ENCODE measurements at places on chromosomes 3 and 15.

GRCh38 chr15:90188914-90189748 is 12.0 kb upstream of the SEMA4B start:
- no peak for DNase-seq

- DNase-seq: no peak
Measured at GRCh38 chr15:44500555-44500954, 36.4 kb upstream of the EIF3J start.

DNA sequence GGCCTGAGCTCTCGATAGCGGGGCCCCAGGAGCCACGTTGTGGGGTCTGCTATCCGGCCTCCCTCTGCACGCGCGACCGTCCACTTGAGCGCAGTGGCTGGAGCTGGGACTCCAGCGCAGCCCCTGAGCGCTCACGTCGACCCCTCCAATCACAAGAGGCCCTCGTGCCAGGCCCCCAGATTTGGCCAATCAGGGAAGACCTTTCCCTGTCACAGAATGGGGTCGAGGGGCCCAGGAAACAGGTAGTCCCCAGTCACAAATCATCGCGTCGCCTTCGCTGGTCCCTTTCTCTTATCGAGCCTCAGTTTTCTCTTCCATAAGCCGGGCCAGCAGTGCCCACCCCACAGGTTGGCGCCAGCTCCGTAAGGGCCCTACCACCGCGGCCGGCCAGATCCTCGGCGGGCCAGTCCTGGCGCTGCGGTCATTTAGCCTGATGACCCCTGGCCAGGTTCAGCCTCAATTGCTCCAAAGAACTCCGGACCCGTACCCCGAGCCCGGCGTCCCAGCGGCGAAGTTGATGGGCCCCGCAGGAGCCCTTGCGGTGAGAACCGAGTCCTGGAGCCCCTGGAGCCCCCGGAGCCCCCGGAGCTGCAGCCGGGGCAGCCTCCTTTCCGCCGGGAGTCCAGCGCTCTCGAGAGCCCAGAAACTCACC is 435 bp downstream of the ALDH1L1 start:
- DNase-seq: no peak

DNA sequence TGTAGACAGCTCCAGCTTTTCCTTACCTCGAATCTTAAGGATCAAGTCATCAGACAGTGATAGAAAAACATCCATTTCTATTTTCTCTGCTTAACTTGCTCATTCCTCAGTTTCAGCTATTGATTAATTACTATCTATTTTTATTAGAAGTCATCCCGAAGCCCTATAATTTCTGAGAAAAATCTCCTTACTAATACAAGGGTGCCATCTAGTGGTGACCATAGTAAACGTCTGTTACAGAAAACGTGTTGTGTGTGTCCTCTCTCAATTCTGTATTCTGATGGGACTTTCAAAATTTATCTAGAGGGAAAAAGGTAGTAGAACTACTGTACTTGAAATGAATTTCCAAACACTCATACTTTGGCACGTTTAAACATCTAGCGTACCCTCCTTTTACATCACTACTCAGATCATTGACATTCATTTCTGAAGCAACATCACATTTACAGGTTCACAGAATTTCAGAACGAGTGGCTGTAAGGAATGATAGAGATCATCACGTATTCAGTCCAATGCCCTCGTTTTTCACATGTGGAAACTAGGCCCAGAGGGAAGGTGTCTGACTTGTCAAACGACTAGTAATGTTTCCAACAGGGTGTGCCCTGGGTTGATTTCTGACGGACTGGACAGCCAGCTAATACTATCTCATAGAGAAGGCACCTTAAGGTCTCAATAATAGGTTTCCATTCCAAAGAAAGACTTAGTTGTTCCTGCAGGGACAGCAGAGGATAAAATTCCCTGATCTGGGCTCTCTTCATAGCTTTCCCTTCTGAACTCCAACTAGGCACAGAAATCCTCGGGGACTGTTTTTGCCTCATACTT is 25.6 kb downstream of the HACD2 start:
- no peak for DNase-seq

GRCh38 chr3:138469874-138470273 is 35.5 kb downstream of the ESYT3 start:
- no peak for DNase-seq

- no peak for DNase-seq
Measured at GRCh38 chr3:191355406-191355805, 25.1 kb upstream of the UTS2B start.

DNA sequence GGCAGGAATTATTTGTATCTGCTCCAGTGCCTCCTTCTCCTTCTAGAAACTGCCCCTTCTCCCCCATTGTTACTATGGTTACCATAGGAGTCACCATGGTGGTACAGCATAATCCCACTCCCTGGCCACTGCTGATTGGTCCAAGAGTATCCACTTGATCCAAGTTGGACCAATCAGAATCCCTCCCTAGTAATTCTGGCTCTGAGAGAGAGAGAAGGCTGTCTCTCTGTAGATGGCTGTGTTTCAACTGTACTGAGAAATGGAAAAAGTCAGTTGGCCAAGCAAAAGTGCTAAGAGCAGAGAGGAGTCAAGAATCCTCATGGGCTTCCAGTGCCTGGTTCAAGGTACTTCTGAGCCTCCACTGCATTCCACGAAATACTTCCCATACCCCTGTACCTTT is 120.6 kb upstream of the SPATA12 start:
- no peak for DNase-seq

DNA sequence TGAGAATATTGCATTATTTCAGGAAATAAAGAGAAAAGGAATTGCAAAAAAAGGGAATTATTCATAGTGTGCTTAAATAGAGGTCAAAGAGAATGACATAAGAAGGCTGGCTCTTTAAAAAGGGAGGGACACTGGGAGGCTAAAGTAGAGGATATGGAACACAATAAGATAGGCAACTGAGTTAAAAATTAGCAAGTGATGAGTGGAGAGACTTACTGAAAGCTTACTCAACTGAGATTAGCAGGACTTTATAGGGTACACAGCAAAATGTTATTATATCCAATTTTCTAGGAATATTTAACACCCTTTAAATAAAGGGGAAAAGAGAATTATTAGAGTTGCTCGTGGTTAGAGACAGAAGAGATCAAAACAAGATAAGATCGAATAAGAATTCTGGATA is 375.2 kb downstream of the LSAMP start:
- DNase-seq: no peak

DNA sequence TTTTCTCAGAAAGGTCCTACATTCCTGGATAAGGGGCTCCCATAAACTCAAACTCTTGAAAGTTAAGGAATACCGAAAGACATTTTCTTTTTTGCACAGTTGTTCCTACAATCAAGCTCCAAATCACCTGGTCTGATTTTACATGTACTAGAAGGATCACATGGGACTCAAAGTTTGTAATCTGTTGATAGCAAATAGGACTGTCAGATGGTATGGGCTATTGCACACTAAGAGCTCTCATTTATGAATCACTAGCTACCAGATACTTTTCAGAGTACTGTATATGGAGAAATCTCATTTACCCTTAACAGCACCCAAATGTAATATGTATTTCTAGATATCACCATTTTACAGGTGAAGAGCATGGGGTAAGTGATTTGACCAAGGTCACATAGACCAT is 49.5 kb upstream of the CMSS1 start:
- no peak for DNase-seq

GRCh38 chr3:98827221-98827920 is 64.2 kb downstream of the ST3GAL6 start:
- no peak for DNase-seq

- no peak for DNase-seq
Measured at GRCh38 chr3:69197455-69197854, 75.1 kb upstream of the LMOD3 start.

GRCh38 chr15:42632105-42632675 is 56.8 kb downstream of the STARD9 start:
- no peak for DNase-seq

DNA sequence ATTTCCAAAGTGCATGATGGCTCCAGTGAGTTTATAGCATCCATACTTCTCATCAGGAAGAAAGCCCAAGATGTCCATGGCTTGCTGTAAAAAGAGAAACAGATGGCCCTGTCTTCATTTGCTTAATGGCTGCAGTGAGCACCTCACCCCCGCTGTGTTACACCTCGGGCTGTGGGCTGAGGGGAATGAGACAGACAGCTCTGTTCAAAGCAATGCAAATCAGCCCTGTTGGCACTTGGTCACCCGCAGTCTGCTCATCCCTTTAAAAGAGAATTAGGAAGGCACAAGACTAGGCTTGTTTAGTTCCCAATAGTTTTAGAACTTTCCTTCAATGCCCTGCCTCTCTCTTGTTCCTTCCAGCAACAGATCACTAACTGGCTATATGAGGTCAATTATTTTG is 25.2 kb downstream of the MYH15 start:
- DNase-seq: no peak

DNA sequence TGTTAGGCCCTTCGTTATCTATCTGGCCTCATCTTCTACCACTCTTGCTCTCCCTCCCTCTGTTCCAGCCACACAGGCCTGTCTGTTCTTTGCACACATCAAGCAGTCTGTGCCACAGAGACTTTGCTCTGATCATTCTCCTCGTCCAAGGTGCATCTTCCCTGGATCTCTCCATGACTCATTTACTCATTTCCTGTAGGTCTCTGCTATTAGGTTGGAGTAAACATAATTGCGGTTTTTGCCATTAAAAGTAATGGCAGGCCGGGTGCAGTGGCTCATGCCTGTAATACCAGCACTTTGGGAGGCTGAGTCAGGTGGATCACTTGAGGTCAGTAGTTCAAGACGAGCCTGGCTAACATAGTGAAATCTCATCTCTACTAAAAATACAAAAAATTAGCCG is 9.5 kb upstream of the C3orf49 start:
- no peak for DNase-seq

- no peak for DNase-seq
Measured at GRCh38 chr3:23873941-23874340, 42.8 kb downstream of the NKIRAS1 start.

DNA sequence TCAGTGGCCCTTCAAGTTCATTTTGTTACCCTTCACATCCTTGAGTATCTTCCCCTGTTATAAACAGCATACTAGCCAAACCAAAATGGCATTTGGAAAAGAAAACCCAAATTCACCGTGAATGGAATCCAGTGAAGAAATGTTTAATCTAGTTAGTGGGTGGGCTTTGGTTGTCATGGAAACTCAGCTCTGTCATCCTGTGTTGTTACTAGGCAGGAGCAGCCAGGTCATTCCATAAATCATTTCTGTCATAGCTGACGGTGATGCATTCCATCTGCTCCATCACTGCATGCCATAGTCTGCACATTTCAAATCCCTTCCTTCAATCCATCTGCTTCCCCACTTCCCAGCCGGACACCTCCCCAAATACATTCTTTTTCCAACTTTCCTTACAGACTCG is 140.4 kb upstream of the CGNL1 start:
- DNase-seq: no peak

DNA sequence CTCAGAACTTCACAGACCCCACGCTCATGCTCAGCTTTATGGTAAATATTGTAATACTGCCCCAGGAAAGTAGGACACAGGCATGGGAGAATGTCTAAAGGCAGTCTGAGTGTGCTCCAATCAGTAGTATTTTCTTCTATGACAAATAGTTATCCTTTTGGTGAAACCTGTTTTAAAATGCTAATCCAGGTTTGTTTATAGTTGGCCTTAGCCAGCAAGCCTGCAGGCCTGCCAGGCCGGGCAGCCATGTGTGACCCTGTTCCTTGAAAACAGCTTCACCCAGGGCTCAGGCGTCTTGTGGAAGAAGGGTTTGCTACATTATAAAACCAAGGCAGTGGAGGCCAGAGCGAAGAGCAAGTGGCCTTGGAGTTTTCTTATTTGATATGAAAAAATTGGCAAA is 104.7 kb downstream of the SEMA6D start:
- no peak for DNase-seq

DNA sequence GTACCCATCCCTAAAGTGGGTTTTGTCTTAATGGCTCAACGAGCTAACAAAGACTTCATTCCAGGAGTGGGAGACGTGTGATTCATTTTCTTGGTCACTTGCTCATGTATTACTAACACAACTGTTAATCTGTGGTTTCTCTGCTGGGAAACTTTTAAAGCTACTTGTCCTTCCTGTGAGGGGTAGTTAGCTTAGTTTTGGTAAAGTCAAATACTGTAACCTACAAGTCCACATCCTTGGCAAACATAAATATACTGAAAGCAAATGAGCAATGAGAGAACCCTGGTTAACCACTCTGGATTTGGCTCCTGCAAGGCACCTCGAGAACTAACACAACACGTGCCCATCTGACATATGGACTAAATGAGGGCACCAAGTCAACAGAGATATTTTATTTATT is 19.9 kb downstream of the NOX5 start:
- DNase-seq: no peak

DNA sequence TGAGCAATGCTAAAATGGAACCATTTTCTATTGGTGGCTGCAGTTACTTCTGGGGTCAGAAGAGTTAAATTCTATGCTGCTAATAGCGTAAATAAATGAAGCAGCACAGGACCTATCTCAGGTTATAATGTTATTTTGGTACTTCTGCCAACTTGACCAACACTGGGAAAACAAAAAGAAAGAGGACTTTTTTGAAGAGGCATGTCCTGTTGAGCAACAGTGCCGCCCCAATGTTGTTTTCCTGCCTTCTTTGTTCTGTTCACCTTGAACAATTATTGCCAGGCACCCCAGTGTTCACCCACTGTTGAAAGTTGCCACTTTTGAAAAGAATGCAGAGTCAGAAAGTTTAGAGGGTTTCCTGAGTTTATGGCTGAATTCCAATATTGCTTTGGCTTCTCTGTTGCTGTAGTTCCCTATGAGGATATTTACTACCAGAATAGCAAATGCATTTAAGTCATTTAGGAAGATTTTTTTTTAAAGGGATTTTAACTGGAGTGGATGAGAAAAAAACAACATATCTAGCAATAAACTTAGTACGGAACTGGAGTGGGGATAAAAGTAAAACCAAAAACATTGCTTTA is 679.0 kb upstream of the DPPA4 start:
- DNase-seq: no peak

- DNase-seq: no peak
Measured at GRCh38 chr3:123766193-123767008, 117.7 kb downstream of the MYLK start.

DNA sequence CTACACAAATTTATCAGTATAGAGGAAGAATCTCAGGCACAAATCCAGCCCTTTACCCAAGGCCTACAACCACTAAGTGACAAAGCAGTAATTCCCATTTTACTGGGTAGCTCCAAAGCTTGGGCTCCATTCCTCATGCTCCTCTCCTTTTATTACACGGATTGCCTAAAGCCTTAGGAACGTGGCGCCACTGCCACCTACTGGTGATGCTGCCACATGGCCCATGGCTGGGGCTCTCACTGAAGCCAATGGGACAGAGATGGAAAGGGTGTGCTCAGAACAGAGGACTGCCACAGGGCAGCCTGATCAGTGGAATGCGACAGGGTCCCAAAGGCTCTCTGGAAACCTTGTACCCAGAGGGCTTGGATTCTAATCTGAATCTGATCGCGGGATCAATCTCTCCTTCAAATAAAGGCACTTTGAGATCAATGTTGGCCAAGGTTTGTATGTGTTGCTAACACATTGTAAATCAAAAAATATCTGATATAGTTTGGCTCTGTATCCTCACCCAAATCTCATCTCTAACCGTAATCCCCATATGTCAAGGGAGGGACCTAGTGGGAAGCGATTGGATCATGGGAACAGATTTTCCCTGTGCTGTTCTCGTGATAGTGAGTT is 33.5 kb upstream of the LYZL4 start:
- DNase-seq: peak; percentile 69

GRCh38 chr3:10334042-10334441 is 13.1 kb upstream of the SEC13 start:
- no peak for DNase-seq

- no peak for DNase-seq
Measured at GRCh38 chr3:177135841-177136492, 61.3 kb downstream of the TBL1XR1 start.
